ENCODE measurements at places on chromosomes 6 and 20.
A peak's percentile ranks its signal among the peaks of the same experiment; 100 is the strongest.

DNA sequence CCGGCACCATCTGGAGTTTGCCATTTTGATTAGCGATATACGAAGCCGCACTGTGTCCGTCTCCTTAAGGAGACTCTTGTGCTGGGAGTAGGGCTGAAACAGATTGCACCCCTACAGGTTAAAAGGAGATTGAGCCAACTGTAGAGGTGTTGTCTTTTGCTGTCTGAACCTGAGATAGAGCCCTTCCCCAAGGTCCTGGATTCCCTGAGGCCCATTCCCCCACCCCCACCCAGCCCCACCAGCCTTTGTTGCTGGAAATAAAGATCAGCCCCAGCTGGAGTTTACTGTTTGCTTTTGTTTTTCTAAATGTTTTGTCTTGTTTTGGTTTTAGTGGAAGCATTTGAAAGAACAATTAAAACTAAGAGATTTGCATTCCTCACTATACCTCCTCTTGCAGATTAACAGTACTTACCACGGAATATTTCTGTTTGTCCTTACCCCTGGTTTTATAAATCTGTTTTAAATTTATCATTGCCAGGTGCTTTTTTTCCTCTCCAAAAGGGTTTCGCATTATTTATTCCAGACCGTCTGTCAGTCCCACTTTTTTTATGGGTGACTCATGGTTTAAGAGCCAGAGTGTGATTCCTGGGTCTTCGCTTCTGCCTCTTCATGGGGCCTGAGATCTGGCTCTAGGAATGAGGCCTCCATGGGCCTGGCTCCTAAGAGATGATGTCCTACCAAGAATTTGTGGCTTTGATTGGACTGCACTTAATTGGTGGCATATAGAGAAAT, 169.2 kb downstream of the DTNBP1 start:
- DNase-seq, result no peak

GRCh38 chr6:121695329-121695728, 259.9 kb downstream of the GJA1 start:
- DNase-seq, result no peak

DNA sequence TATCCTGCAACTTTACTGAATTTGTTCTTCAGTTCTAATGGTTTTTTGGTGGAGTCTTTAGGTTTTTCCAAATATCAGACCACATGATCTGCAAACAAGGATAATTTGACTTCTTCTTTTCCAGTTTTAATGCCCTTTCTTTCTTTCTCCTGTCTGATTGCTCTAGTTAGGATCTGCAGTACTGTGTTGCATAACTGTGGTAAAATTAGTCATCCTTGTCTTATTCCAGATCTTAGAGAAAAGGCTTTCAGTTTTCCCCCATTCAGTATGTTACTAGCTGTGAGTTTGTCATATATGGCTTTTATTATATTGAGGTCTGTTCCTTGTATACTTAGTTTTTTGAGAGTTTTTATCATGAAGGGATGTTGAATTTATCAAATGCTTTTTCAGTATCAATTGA, 4.3 kb downstream of the MICA start:
- DNase-seq, result no peak

GRCh38 chr20:32248043-32248442, 29.4 kb upstream of the KIF3B start:
- no peak for DNase-seq

DNA sequence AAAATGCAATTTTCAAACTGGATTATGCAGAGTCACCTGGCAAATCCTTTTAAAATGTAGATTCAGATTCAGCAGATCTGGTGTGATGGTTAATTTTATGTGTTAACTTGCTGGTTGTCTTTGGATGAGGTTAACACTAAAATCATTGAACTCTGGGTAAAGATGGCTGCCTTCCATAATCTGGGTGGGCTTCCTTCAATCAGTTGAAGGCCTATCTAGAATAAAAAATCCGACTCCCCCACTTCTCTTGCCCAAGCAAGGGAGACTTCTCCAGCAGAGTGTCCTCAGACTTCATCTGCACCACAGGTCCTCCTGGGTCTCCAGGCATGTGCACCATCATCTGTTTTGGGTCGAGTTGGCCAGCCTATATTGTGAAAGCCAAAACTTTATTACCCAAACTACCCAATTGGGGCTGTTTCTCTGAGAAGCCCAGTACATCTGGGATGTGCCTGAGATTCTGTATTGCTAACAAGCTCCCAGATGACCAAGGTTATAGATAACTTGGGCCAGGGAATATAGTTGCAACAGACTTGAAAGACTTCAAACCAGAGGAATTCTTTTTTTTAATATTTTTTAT, 1.6 kb upstream of the SLC17A5 start:
- no peak for DNase-seq

- no peak for DNase-seq
Observed at GRCh38 chr6:76892542-76892941, 570.7 kb downstream of the HTR1B start.

- peak; percentile 20 for DNase-seq
Observed at GRCh38 chr6:3159805-3160781, 2.7 kb upstream of the TUBB2A start.

- no peak for DNase-seq
Observed at GRCh38 chr6:167819576-167819975, 7.1 kb upstream of the AFDN start.

DNA sequence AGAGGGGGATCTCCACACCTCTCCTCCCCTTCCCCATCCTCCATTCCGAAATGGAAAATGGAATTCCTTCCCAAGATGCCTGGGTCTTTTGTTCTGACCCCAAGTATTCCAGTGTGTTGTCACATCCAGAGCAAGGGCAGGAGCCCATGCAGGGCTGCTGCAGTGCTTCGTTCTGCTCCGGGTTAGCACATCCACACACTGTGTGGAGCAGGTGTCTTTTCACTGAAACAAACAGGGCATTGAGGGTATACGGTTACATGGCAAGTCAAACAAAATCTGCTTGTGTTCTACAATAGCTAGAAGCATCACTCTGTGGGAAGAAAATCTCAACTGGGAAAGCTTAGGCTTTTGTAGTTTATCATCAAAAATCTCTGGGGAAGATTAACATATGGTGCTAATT, 56.9 kb downstream of the LYRM2 start:
- DNase-seq, result no peak

GRCh38 chr6:3457710-3458602, 1.1 kb upstream of the SLC22A23 start:
- DNase-seq, result no peak

DNA sequence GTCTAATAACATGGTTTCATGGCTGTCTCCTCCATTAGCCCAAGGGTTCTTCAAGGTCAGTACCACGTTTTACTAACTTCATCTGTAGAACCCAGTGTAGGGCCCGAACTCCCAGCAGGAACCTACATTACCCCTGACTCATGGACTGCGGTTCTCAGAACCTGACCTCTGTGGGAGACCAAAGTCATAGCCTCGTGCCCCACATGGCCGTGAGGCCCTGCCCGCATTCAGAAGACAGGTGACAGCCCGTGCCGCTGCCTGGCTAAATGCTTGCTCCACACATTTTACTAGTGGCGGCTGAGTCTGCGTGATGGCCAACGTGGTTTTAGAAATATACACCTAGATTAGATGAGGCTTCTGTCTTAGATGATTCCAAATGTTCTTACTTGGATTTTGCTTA, 94.9 kb downstream of the CDH4 start:
- no peak for DNase-seq

DNA sequence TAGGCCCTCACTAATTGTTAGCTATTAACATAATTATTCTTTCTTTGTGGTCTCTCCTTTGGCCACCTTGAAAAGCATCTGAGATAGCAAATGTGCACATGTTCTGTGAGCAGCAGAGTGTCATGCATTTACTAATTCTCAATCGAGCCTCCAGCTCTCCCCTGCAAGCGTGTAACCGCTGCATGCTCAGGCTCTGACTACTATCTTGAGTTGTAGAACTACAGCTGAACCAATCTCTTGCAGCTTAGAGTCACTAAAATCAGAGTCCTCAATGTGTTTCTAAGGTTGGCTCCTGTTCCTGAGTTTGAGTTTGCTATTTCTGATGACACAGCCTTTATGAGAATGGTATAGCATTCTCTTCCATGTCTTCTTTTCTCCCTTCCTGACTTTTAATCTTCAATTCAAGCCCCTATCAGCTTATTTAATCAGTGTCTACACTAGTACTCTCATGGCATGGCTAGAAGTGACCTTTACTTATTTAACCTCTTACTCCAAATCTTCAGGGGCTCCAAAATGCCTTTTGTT, 65.5 kb downstream of the PPP1R3G start:
- no peak for DNase-seq

- no peak for DNase-seq
Observed at GRCh38 chr6:43784049-43784855, 14.2 kb downstream of the VEGFA start.

- DNase-seq, result no peak
Observed at GRCh38 chr6:33843131-33844121, 39.6 kb upstream of the MLN start.

DNA sequence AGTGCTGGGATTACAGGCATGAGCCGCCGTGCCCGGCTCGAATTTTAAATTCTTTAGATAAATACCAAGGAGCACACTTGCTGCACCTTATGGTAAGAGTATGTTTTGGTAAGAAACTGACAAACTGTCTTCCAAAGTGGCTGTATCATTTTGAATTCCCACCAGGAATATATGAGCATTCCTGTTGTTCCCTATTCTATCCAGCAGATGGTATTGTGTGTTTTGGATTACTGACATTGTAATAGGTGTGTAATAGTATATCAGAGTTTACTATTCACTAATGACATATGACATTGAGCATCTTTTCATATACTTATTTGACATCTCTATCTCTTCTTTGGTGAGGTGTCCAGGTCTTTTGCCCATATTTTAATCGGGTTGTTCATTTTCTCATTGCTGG, 40.5 kb downstream of the TGM6 start:
- no peak for DNase-seq

- no peak for DNase-seq
Observed at GRCh38 chr6:41222513-41222912, 5.6 kb upstream of the TREML4 start.

- no peak for DNase-seq
Observed at GRCh38 chr6:37168163-37168758, 1.7 kb upstream of the PIM1 start.

- DNase-seq, result no peak
Observed at GRCh38 chr6:452301-453067, 60.9 kb downstream of the IRF4 start.

DNA sequence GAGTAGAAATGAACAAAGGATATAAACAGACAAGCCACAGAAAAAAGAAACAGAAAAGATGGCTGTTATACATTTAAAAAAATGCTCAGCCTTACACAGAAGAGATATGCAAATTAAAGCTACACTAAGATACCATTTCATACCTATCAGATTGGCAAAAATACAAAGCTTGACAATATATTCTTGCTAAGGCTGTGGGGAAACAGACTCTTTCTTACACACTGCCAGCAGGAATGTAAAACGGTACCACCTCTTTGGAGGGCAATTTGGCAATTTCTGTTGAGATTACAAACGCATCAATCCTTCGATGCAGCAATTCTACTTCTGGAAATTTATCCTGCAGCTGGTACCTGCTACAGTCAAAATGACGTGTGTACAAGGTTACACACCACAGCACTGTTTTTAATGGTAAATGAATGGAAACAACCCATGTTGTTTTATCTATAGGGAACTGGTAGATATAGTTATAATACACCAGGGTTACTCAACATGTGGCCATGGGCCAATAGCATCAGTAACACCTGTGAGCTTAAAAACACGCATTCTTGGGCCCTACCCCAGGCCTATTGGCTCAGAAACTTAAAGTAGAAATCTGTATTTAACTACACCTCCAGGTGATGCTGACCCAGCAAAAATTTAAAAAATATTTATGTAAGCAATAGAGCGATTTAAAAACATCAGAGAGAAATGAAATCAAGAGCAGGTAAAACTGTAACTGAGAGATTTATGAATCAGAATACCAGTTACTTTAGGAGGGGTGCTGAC, 53.3 kb downstream of the TRAM2 start:
- DNase-seq, result no peak

DNA sequence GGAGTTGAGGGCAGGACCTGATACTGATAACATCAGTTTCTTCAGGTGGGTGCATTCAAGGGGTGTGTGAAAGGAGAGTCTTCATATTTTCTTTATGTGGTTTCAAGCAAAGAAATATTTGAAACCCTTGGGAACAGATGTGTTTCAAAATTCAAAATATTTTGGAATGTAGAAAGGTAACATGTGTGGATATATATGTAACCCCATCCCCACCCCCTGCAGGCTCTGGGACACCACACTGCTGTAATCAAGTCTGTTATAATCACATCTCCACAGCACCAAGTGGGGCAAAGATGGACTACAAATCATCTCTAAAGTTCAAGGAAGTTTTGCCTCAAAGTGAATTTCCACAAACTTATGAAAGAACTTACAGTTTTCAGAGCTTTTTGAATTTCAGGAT, 41.1 kb downstream of the CLIC5 start:
- DNase-seq, result no peak

- DNase-seq, result no peak
Observed at GRCh38 chr6:157013649-157014304, 236.6 kb downstream of the ARID1B start.

- no peak for DNase-seq
Observed at GRCh38 chr20:62548471-62548870, 72.7 kb upstream of the GATA5 start.

DNA sequence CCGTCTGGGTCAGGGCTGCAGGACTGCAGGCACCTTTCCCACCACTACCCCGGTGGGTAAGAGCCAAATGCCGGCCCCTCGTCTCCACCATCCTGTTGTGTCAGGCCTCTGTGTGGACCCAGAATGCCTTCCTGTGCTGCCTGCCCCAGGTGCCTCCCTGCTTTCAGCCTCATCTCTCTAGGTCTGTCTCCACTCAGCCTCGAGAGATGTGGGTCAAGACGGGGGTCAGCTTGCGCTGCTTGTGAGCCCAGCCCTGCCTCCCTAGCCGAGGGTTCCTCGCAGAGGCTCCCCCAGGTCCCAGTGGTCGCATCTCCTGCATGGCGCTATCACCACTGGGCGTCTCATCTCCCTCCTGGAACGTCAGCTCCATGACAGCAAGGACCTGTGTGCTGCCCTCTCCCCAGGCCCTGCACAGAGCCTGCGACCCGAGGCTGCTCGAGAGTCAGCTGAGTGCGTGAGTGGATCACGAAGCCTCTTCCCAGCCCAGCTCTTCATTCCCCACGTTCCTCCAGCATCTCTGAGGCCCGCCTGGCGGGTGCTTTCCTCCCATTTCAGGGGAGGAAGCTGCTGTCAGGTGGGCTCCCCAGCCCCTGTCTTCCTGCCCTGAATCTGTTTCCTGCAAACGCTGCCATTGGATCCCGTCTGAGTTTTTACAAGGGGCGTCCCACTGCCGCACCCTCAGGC, 38.7 kb upstream of the ZBP1 start:
- no peak for DNase-seq

DNA sequence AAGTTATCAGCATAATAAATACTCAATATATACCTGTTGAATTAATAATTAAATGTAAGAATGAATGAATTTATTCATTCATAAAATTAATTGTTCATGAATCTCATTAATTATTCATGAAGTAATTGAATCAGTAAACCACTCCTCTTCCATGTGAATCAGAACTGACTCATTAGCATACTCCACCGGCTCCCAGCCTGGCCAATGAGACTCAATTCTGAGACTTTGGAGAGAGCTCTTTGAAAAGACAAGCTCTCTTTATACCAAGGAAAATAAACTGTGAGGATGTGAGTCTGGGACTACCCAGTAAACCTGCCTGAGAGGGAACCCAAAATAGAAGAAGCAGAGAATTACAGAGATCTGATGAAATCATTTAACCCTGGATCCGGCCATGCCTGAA, 8.4 kb upstream of the SLC2A10 start:
- DNase-seq, result no peak

All from stimulated activated CD4-positive, alpha-beta T cell treated with anti-CD3 and anti-CD28 coated beads, TNF-alpha, amount 100 ng/mL, for 48 hours (primary cell).